ENCODE measurements at places on chromosomes 6 and 20.
A peak's percentile ranks its signal among the peaks of the same experiment; 100 is the strongest.

DNA sequence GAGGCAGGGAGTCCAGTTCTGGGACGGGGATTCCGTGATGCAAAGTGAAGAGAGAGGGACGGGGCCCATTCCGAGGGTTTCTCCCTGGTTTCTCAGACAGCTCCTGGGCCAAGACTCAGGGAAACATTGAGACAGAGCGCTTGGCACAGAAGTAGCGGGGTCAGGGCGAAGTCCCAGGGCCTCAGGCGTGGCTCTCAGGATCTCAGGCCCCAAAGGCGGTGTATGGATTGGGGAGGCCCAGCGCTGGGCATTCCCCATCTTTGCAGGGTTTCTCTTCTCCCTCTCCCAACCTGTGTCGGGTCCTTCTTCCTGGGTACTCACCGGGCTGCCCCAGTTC, 35.9 kb upstream of the HLA-G start:
- H3K36me3 ChIP-seq: no peaks in the 10 kb centered on the region
- peaks cover 11% of the 10 kb centered on the region for H3K4me1 ChIP-seq
- H3K27ac ChIP-seq: no peak overlapping the region
- peaks cover 10% of the 10 kb centered on the region for H3K27me3 ChIP-seq
- no peak for DNase-seq
- peak overlapping the region; percentile 83 for H3K4me3 ChIP-seq

DNA sequence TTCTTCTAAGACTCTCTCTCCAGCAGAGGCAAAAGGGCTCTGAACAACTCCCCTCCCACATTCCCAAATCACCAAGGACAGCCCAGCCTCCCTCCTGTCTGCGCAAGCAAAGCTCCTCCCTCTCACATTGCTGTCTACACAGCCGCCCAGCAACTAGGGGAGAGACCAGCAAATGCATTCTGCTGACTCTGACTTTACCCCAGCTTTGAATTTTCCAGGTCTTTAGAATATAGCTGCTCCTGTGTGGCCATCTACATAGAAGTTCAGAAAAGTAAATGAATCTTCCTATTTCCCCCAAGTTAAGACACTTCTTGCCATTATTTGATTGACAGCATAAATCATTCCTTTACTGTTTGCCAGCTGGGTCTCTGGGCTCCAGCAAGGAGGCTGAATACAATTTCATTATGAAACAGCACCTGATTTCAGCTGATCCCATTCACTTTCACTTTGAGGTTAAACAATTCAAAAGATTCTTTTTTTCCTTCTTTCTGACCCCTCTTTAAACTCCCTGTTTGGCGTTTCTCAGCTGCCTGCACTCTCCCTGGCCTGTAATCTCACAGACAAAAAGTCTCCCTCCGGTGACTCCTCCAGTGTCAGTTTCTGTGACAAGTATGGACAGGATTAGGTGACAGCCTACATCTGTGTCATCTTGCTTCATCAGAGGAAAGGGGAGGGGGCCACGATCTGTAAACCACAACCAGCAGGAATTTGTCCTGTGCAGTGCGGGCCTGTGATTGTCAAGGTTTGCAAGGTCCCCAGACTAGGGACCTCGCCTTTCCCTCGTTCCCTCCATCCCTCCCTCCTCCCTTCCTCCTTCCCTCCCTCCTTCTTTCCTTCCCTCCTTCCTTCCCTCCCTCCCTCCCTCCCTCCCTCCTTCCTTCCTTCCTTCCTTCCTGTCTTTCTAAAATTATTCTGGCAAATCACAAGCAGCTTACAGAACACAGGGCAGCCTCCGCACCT, 205.6 kb upstream of the RIN2 start:
- H3K4me1 ChIP-seq: no peaks in the 10 kb centered on the region
- H3K27me3 ChIP-seq: peaks cover 25% of the 10 kb centered on the region
- no peak overlapping the region for H3K4me3 ChIP-seq
- H3K27ac ChIP-seq: no peak overlapping the region
- H3K36me3 ChIP-seq: no peaks in the 10 kb centered on the region

DNA sequence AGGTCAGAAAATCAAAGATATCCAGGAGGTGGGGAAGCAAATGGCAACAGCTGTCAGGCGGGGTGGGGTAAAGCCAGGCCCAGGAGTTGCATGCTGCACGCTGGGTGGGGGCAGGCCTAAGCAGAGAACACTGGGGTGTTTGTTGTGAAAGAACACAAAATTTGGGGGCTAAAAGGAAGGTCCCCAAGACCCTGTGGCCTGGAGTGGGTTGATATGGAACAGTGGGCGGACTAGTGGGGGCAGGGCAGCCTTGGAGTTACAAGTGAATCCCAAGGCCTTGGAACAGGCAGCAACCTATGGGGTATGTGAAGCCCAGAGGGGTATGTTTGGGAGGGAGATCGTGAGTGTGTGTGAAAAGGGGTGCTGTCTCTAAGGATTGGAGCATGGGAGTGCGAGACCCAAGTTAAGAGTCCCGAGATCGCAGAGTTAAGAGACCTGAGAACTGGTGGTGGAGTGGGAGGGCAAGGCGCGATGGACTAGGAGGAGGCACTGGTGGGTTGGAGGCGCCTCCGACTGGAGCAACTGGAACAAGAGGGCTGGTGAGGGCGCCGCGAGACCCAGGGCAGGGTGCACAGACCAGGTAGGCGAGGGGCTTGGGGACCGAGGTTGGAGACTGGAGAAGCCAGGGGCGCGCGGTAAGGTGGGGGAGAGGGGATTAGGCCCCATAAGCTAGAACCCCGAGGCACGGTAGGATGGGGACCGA, 658 bp downstream of the CUL7 start:
- H3K27me3 ChIP-seq: no peaks in the 10 kb centered on the region
- H3K36me3 ChIP-seq: peaks cover 71% of the 10 kb centered on the region
- H3K27ac ChIP-seq: peak overlapping the region; percentile 90
- peaks cover 31% of the 10 kb centered on the region for H3K4me1 ChIP-seq
- peak overlapping the region; percentile 93 for H3K4me3 ChIP-seq

DNA sequence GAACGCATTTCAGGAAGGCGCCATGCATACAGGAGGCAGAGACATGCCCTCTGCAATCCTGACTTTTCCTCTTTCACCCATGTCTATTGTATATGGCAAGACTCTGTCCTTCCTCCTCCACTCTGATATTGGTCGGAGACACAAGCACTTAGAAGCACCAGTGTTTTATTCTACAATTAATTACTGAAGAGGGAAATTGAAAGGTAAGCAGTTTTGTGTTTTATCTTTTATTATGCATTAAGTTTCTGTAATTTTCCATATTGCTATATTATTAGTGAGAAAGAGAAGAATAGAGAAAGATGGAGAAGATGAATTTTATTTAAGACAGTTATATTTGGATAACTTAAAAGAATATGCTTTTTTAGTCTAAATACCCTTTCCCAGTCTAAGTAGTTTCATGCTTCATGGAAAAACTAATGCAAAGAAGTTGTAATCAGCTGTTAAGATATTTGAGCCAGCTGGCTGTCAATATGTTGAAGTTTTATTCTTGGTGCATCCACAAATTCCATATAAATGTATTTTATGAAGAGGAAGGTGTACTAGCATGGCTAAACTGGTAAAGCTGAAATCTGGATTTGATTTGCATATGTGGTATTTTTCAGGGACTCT, 13.6 kb downstream of the ARID1B start:
- H3K27ac ChIP-seq: no peak overlapping the region
- H3K4me1 ChIP-seq: peaks cover 19% of the 10 kb centered on the region
- no peaks in the 10 kb centered on the region for H3K36me3 ChIP-seq
- no peak overlapping the region for H3K4me3 ChIP-seq

DNA sequence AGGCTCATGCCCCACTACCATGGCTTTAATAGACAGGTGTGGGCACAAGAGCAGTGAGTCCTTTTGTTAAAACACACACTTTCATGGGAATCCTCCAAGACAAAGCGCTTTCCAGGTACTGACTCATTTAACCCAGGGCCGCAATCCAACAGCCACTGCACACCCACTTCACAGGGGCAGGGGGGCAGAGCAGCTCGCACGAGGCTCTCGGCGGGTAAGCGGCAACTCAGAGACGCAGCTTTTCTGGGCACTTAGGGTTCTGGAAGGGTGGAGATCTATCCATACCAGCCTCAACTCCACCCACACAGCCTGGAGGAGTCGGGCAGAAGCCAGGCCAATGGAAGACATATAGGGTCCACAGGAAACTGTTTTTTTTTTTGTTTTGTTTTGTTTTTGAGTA, 28.6 kb downstream of the PSMG4 start:
- peaks cover 19% of the 10 kb centered on the region for H3K36me3 ChIP-seq
- H3K4me3 ChIP-seq: no peak overlapping the region

DNA sequence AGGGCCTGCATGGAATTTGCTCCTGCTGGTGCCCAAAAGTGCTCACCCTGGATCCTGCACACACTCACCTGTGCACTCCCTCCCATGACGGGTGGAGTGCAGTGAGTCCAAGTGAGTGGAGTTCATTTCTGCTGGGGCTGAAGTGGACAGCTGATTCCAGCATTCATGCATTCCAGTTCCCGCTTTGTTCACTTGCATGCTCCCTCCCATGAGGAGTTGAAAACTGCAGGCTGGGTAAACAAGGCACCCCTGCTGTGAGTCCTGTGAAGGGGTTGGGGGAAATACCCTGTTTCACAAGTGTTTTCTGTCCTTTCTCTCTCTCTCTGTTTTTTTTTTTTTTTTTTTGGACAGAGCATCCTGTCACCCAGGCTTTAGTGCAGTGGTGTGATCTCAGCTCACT, 454.1 kb upstream of the NOX3 start:
- H3K27ac ChIP-seq: no peak overlapping the region
- no peaks in the 10 kb centered on the region for H3K27me3 ChIP-seq
- no peaks in the 10 kb centered on the region for H3K36me3 ChIP-seq
- H3K4me1 ChIP-seq: no peaks in the 10 kb centered on the region
- no peak for DNase-seq

DNA sequence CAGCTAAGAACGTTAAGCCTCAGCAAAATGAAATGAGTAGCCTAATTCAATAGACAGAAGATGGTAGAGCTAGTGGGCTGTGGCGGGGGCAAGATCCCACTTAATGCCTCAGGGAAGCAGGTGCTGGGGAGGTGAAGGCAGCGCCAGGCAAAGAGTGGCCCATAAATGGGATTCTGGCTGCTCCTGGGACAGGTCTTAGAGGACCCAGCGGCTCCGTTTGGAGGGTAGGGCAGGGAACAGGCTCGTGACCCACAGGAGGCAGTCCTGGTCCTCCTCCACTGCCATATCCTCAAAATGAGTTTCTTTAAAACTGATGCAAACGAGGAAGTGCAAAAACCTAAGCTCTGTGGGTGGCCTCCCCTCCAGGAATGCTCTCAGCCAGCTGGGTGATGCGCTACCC, 32.7 kb downstream of the SAYSD1 start:
- no peak for DNase-seq
- H3K4me1 ChIP-seq: no peaks in the 10 kb centered on the region
- no peaks in the 10 kb centered on the region for H3K36me3 ChIP-seq
- H3K27ac ChIP-seq: no peak overlapping the region
- no peak overlapping the region for H3K4me3 ChIP-seq

DNA sequence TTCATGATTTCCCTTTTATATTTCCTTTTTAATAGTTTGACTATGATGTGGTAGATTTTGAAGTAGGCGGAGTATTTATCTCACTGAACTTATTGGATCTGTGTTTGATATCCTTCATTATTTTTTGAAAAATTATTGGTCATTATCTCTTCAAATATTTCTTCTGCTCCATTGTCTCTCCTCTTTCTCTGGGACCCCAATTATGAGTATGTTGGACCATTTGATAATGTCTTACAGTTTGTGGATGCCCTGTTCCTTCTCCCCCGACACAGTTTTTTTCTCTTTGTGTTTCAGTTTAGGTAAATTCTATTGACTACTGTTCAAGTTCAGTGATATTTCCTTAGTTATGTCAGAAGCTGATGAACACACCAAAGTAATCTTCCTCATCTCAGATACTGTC, 49.4 kb upstream of the COL10A1 start:
- no peaks in the 10 kb centered on the region for H3K4me1 ChIP-seq
- no peak overlapping the region for H3K4me3 ChIP-seq
- no peaks in the 10 kb centered on the region for H3K36me3 ChIP-seq
- H3K27me3 ChIP-seq: no peaks in the 10 kb centered on the region

DNA sequence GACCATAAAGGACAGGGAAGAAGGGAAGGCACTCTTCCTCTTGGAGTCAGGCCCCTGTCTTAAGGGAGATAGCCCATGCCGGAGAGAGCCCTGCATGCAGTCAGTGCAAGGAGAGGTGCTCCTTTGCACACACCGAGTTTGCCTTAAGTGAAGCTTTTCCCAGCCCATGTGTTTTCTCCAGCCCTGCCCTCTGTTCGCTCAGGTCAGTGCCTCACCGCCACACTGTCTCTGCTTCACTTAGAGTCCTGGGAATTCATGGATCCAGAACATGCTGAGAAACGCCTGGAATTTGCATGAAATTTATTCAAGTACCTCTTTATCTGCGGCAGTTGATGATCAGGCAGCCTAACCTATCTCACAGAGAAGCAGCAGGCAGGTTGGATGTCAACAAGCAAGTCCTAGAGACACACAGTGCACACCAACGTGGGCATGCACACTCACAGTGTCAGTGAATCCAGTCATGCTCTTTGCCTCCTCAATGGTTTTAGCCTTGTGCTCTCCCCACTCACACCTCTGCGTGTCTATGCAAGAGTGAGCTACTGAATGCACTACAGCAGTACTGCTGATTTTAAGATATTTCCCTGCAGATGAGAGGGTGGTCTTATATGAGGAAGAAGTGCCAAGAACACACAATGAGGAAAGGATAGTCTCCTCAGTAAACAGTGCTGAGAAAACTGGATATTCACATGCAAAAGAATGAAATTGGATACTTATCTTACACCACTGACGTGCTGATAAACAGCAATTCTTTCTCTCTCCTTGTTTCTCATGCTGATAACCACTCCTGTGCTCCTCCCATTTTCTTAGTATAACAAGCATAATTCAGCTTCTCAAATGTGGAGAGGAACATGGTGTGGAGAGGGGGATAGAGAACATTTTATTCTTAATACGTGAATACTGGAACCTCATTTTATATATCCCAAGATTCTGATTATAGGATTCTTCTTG, 295.1 kb upstream of the CDYL start:
- no peak overlapping the region for H3K27ac ChIP-seq
- no peak for DNase-seq
- H3K36me3 ChIP-seq: no peaks in the 10 kb centered on the region
